ENCODE measurements at places on chromosomes 7 and 10.

DNA sequence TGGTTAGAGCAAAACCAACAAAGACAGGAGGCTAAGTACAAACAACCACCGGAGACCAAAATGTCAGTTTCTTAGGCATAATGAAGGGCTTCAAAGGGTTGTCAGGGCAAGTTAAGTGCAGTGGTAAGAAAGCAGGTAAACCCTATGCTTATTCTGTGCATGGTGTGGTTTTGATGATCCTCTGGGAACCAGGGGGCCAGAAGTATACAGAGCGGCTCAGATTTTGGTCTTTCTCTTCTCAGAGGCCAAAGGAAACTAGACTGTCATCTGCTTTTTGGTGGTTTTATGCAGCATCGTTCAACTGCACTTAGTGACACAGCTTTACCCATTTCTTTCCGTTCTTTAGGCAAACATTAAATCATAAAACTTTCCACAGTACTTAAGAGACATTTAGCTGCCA lies 332.7 kb upstream of the CELF2 start:
- no peak for DNase-seq

- DNase-seq = no peak
Measured at GRCh38 chr7:118152149-118152548, 31.8 kb upstream of the LSM8 start.

DNA sequence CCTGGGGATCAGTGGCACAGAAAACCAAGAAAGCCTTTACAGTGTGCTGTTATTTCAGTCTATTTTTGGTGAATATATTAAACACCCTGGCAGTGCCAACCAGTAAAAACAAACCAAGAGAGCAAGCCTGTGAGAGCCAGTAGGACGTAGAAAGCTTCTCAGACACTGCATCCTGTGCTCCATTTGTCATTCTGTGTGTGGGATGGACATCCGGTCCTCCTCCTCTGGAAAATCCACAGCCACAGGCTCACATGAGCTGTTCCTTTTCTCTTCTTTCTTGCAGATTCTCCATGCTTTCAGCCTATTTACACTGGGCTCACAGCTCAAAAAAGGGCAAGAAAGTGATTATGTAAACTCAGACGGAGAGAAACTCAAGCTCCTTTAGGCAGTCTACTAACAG lies 119.7 kb upstream of the YAE1 start:
- no peak for DNase-seq

GRCh38 chr10:12876266-12876665 lies 125.2 kb downstream of the CCDC3 start:
- DNase-seq = no peak

DNA sequence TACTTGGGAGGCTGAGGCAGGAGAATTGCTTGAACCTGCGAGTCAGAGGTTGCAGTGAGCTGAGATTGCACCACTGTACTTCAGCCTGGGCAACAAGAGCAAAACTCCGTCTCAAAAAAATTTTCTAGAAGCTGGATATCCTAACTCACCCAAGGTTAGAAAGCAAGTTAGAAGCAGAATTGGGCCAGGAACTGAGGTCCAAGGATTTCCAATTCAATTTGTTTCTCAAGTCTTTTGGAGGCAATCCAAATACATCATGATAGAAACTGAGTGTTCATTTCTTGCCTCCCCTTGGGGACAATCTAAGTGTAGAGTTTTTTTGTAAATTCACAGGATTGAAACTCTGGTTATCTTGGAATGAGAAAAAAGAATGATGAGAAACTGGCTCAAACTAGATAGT lies 45.5 kb downstream of the LAMB1 start:
- no peak for DNase-seq

All from activated CD4-positive, CD25-positive, alpha-beta regulatory T cell (primary cell).